GM04503 (cell line): ENCODE measurements at places on chromosomes 2 and 18.

DNA sequence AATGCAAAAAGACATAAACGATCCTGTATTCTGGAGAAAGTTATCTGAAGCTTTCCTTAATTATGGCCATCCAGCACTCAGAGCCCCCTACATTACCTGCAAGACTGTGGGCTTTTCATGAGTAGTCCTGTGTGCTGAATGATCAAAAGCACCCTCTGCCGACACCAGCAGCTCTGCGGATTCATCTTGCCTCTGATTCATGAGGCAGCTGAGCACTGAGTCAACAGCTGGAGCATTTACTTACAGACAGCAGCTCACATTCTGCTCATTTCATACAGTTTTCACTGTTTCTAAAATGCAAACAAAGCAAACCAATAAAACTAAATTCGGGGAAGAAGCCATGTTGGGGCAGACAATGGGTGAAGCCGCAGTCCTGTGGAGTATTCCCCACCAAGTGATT is 886.5 kb downstream of the CNTNAP5 start:
- no peak for DNase-seq

GRCh38 chr2:151024696-151025251 is 236.9 kb downstream of the RBM43 start:
- DNase-seq, result no peak

GRCh38 chr2:177758591-177759371 is 313.8 kb downstream of the PDE11A start:
- DNase-seq, result no peak

GRCh38 chr2:231227310-231228162 is 29.1 kb downstream of the ARMC9 start:
- peak; percentile 37 for DNase-seq

- DNase-seq, result no peak
These were observed 138.4 kb upstream of the ALPP start for GRCh38 chr2:232239951-232240681.

GRCh38 chr2:180848393-180848792 is 132.0 kb upstream of the UBE2E3 start:
- DNase-seq, result no peak

- DNase-seq, result no peak
These were observed 107.2 kb upstream of the PARD3B start for GRCh38 chr2:204437815-204438756.

- no peak for DNase-seq
These were observed 865 bp downstream of the GALR1 start for GRCh38 chr18:77250501-77250925.

DNA sequence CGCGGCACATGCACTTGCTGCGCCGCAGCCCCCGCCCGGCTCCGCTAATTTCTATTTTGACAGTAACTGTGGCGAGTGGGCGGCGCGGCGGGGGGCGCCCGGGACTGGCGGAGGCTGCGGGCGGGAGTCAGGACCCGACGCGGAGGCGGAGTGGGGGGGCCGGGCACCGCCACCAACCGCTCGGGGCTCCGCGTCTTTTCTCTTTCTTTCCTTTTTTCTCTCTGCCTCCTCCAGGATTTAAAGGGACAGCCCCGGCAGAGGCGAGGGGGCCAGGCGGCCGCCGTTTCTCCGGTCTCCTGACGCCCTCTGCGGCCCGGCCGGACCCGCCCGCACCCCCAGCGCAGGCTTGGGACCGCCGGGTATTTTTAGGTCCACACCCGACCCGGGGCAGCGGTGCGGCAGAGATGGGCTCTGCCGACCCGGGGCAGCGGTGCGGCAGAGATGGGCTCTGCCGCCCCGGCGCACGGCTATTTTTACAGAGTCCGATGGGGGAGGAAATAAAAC is 460 bp upstream of the ZBTB7C start:
- no peak for DNase-seq

DNA sequence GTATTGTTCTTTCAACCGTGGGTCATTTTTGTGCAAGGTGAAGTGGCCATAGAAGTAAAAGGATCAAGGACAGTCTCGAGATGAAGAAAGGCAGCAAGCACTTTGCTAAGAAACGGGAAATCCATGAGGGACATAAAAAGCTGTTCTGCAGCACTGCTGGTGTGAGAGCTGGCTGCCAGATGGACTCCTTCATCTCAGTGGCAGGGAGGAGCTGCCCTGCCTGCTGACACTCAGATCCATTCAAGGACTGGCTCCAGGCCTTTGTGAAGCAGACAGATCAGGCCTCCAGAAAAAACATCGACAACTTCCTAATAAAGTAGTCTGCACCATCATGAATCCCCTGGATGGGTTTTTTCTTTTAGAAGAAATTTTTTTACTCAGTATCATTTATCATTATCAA is 29.5 kb downstream of the RMC1 start:
- no peak for DNase-seq

GRCh38 chr2:1742301-1742680 is 2.0 kb downstream of the PXDN start:
- no peak for DNase-seq

- no peak for DNase-seq
These were observed 20.2 kb upstream of the SSB start for GRCh38 chr2:169778446-169778845.

DNA sequence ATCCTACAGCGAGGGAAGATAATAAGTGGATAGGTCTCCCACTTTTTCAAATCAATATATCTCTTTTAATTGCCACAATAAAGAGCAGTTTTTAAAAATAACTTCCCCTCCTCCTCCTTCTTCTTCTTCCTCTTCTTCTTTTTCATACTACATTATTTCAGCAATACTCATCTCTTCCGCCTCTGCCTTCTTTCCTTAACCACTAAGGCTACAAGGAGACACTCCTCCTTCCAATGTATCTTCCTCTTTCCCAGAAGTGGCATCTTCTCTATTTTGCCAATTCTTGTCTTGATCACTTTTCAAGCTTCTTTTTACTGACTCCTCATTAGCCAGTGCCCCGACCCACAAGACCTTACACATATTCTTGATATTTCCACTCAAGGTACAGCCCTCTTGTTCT is 546.6 kb upstream of the CHAC2 start:
- no peak for DNase-seq

GRCh38 chr2:107107351-107107750 is 221.4 kb upstream of the ST6GAL2 start:
- DNase-seq, result no peak
